ENCODE measurements at places on chromosomes 3 and 15. TPM values are rescaled to one million over a fixed set of nuclear protein-coding genes. Genes with fewer than 3 reads are reported as not detected.
A peak's percentile ranks its signal among the peaks of the same experiment; 100 is the strongest.

DNA sequence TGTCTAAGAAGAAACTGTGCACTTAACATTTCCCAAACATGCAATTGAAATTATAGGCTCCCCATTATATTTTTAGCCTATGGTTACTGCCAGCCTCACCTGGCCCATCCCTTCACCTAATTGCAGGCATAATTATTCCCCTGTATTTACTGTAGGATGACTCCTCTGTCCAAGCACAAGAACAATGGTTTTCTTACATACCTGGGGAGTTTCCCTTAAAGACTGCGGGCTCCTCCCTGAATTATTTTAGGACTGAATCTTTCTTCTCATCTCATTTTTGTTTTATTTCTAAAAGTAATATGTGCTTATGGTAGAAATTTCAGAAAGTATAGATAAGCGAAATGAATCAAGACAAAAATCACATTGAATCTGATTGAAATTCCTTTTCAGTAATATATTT is 11.4 kb downstream of the TM4SF1 start:
- no peak for DNase-seq

DNA sequence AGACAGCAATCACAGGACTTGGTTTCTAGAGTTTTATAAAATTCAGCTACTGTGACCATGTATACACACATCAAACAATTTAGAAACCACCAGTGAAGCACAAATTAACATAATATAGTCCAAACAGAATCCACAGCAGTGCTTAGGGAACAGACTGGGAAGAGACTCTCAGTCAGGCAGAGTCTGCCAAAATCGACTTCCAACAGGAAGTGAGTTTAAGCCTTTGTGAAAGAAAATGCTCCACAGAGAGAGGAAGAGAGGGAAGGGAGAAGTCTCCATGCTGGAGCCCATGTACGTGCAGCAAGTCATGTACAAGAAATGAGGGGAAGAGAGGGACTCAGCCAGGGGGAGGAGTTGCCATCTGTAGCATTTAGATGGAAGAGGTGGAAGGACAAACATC is 172.6 kb downstream of the IL5RA start:
- no peak for DNase-seq

- peak; percentile 80 for DNase-seq
Observed at GRCh38 chr3:171994646-171995428, 44.5 kb upstream of the FNDC3B start.

The CFAP20DC gene
- 8.2 TPM for total RNA-seq

The TCTA gene
- total RNA-seq, result 43.2 TPM

The IMPG2 gene
- 0.23 TPM for total RNA-seq

- DNase-seq, result no peak
Observed at GRCh38 chr15:45635763-45636292, 999 bp downstream of the SQOR start.

The ZCWPW2 gene
- total RNA-seq, result 1.4 TPM

The CMTM8 gene
- total RNA-seq, result 7.1 TPM

The IL12A gene
- total RNA-seq, result 1.4 TPM

GRCh38 chr15:76177491-76178040 is 117.8 kb downstream of the TMEM266 start:
- DNase-seq, result peak; percentile 87

The SOX2 gene
- total RNA-seq, result not detected

The SPTBN5 gene
- 0.69 TPM for total RNA-seq

The SERPINI2 gene
- total RNA-seq, result not detected

- no peak for DNase-seq
Observed at GRCh38 chr15:63986185-63986680, 60.1 kb downstream of the DAPK2 start.

DNA sequence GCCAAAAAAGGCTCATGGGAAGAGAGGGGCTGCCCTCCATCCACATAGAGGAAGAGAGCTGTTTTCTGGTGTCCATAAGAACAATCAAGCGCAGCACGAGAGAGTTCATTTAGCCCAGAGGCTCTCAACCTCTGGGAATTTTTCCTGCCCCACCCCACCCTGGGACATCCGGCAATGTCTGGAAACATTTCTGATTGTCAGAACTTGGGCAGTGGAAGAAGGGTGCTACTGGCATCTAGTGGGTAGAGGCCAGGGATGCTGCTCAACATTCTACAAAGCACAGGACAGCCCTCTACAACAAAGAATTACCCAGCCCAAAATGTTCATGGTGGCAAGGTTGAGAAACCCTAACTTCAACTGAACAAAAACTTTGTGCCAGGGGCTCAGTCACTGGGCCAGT is 92.9 kb downstream of the RAB11A start:
- no peak for DNase-seq

The SERINC4 gene
- not detected for total RNA-seq

DNA sequence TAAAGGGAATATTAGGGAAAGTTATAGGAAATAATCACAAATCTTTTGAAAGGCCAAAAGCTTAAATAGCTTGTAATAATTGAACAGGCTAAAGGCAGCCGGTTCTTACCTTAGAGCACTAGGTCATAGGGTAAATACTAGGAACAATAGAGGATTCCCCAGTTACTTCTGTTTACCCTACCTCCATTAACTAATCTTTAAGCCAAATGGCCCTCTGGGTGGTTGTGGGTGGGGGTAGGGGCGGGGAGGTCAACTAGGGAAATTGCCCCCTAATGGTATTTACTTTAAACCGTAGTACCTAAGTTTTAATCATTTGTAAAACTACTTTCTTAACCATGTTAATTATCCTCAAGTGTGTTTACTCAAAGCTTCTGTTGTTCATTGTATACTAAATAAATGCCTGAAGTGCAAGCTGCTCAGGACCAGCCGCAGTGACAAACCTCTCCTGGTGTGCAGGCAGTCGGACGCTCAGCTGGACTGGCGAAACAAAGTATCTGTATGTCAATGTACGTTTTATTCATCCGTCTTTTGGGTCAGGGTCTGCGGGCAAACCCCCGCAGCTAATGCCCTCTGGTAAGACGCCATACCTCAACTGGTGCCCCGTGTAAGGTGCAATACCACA is 18.9 kb downstream of the MAGEL2 start:
- no peak for DNase-seq
